Naive thymus-derived CD8-positive, alpha-beta T cell (primary cell): ENCODE measurements at places on chromosomes 1 and 21.

- no peak for DNase-seq
These were observed 6.9 kb downstream of the SERTAD4 start for GRCh38 chr1:210239349-210240111.

- DNase-seq: no peak
These were observed 30.8 kb downstream of the ELAVL4 start for GRCh38 chr1:50139339-50140181.

DNA sequence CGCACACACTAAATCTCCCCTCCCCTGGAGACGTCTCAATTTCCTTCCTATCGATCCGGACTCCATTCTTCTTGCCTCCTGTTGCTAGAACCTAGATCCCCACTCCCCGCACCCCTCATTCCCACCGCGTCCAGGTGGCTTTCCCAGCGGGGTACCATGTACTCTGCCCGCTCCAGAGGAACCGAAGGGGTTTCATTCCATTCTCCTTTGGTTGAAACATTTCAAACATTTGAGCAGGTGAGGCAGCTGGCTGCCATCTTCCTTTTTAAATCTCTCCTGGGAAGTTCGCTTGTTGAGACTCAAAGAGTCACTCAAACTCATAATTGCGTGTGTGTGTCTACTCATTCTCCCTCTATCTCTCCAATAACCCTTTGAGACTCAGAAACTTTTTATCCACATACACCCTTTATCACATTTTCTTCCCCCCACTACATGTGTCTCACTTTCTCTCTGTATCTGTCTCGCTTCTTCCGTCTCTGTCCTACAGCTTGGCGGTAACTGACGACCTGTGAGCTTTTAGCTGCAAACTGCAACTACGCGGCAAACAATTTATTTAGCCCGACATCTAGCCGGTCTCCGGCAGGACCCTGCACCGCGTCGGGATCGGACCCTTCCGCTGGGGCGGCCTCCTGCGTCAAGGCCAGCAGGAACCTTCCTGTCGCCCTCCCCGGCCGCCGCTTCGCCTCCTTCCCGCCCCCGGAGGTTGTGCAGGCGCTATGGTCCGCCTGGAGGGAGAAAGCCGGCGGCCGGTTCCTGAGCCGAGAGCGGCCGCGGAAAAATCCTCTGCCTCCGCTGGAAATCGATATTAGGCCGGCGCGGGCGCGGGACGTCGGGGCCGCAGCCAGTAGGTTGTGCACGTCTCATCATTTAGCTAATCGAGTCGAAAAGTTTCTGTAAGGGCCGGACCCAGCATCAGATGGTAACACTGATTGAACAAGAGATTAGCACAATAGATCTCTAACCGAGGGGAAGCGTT, 3.0 kb upstream of the FOXD3 start:
- DNase-seq: no peak

DNA sequence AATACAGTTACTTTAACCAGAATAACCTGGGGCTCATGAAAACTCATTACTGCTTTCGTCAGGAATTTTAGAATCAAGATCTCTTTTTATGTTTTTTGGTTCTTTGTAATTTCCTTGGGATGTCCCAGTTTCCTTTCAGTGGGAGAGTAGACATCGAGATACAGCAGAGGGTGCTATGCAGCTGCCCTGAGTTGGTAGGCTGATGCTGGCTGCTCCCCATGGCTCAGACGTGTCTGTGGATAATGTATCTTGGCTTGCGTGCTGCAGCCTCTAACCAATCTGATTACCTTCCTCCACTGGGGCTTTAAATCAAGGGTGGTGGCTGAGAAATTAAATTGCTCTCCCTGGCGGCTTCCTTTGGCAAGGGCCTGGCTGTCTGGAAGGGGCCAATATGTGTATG, 253.7 kb downstream of the CACNA1E start:
- DNase-seq: no peak

GRCh38 chr1:91734761-91735160, 151.2 kb downstream of the TGFBR3 start:
- no peak for DNase-seq

DNA sequence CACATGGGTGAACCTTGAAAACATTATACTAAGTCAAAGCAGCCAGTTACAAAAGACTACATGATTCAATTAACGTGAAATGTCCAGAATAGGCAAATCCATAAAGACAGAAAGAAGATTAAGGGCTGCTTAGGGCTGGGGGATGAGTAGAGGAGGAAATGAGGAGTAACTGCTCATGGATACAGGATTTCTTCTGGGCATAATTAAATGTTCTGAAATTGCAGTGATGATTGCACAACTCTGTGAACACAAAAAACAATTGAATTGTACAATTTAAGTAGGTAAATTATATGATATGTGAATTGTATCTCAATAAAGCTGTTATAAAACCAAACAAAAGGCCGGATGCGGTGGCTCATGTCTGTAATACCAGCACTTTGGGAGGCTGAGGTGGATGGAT, 52.2 kb downstream of the RERE start:
- no peak for DNase-seq

DNA sequence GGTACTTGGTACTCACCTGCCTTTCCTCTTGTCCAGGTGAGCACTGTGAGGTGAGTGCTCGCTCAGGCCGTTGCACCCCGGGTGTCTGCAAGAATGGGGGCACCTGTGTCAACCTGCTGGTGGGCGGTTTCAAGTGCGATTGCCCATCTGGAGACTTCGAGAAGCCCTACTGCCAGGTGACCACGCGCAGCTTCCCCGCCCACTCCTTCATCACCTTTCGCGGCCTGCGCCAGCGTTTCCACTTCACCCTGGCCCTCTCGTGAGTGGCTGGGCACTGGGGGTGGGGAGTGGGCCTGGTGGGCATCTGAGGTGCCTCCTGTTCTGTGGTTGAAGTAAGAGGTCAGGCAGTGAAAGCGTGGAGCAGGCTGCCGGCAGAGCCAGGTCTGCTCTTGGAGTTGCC, 11.7 kb downstream of the CELSR2 start:
- DNase-seq: no peak

GRCh38 chr1:168488138-168488537, 55.7 kb downstream of the XCL2 start:
- DNase-seq: no peak

DNA sequence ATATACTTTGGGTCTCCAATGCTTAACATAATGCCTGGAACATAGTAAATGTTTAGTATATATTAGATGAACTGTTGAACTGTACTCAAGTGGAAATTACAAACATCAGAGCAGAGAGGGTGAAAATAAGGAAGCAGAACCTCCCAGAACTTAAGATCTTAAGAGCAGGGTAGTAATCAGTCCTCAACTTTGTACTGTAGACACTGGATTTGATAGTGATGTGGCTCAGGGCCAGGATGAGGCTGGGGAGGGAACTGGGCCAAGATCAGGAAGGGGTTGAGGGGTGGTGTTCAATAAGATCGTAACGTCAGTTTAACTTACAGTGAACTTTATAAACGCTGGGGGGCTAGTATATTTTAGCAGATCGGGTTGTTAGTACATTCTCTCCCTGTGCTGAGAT, 15.4 kb downstream of the MPZL1 start:
- no peak for DNase-seq

DNA sequence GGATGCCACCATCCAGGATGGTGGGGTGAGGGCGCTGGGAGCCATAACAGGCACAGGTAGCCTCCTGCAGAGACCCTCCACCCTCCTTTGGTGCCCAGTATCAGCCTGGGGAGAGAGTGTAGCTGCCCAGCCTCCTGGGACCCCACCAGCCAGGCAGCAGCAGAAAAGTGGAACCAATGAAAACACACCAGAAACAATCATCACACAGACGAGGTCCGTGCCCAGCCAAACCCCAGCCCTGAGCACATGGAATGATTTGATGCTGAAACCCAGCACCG, 285.1 kb downstream of the PTPRU start:
- no peak for DNase-seq

DNA sequence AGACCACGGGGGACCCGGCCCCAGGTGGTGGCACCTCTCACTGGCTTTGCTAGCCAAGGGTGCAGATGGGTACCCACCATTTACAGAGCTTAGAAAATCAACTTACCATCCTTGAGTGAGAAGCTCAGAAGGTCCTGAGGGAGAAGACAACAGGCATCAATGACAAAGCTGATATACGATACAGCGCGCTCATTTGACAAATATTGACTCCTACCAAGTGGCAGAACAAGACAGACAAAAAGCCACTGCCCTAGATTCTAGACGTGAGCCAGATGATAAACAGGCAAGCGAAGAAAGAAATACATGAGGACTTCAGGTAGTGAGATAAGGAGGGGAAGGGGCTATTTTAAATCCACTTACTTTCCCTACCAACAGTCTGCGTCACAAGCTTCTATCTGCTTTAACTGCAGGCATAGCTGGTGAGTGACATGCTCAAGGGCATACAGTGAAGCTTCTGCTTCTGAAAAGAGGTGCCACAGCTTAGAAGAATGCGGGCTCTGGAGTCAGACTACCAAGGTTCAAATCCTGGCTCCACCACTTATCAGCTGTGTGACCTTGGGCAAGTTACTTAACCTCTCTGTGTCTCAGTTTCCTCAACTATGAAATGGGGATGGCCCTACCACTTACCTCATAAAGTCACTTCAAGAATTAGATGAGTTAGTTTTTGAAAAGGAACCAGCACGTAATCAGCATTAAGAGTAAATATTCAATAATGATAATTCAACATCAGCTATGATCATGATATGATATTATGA, 29.1 kb downstream of the TMCO4 start:
- DNase-seq: no peak

DNA sequence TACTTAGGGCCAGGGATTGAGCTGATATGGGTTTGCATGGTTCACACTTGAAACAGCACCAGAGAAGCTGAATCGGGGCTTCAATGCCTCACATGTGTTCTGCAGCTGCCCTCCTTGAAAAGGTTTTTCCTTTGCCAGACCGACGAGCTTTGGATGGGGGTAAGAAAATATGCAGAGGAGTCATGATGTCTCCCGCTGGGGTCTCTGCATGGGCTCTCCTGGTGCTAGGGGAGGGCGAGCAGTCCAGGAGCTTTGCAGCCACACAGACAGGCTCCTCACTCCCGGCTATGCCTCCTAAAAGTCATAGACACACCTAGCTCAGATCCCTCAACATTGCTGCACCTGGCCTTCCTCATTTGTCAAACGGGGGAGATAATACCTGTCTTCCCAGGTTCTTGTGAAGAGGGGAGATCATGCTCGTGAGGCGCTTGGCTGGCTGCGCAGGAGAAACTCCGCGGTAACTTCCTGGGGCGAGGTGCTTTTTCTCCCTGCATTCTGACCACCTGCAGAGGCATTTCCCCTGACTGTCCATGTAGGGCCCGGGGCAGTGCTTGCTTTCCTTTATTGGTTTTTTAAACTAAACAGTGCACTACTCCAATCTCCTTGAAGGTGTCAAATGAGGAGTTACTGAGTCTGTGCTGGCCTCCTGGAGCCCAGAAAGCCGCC, 112.4 kb downstream of the PLXNA2 start:
- DNase-seq: no peak

GRCh38 chr1:15116966-15117365, 36.6 kb upstream of the TMEM51 start:
- no peak for DNase-seq

- peak; percentile 32 for DNase-seq
These were observed 60.7 kb upstream of the ATP5PO start for GRCh38 chr21:33976082-33977016.
